ENCODE measurements at places on chromosomes 5 and 9. TPM values are rescaled to one million over a fixed set of nuclear protein-coding genes. Genes with fewer than 3 reads are reported as not detected.

DNA sequence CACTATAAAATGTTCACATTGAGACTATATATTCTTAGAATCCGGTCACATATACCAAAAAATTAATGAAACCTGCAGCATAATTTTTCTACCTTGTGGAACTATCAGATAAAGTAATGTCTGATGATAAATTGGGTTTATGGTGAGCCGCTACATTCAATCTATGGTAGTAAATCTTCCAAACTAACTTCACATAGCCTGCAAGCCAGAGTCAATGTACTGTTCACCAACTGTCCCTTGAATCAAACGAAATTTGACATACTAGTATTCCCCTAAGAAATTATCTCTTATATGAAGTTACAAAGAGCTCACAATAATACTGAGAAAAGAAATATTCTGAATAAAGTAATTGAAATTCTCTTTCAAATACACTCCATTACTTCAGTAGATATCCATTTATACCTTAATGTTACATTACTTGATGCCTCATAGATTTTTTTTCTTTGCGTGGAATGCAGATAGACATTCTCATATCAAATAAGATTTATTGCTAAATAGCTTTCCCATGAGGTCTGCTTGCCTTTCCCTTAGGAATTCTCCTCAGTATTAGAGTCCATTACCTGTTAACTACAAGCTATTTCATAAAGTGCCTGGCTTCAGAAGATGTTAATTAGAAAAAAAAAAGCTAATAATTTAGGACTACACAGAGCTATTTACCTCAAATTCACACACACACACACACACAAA is 169.5 kb downstream of the PTPRD start:
- no peak for DNase-seq

GRCh38 chr5:82584631-82585030 is 306.5 kb upstream of the RPS23 start:
- no peak for DNase-seq

- DNase-seq: no peak
Observed at GRCh38 chr5:12777342-12777741, 873.1 kb upstream of the CTNND2 start.

DNA sequence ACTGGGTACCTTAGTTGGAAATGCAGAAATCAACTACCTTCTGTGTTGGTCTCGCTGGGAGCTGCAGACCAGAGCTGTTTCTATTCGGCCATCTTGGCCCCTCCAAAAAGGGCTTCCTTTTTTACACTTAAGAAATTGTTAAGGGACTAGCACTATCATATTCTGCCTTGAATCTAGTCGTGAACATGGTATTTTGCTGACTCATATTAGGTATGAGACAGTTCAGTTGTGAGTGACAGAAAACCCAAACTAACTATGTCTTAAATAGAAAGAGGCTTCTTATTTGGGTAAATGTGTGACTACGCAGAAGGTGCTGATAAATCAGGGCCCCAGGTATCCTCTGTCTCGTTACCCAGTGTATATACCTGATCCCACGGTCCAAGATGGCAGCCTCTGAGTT is 298.2 kb downstream of the EDIL3 start:
- no peak for DNase-seq

IL13 gene
- 119 TPM for total RNA-seq
